ENCODE measurements at places on chromosomes 11 and 22.

GRCh38 chr11:72333661-72334060 is 89.7 kb upstream of the PHOX2A start:
- DNase-seq: no peak

GRCh38 chr22:50641696-50642607 is 14.0 kb upstream of the ARSA start:
- DNase-seq: no peak

GRCh38 chr11:113555071-113555619 is 79.9 kb upstream of the DRD2 start:
- no peak for DNase-seq

DNA sequence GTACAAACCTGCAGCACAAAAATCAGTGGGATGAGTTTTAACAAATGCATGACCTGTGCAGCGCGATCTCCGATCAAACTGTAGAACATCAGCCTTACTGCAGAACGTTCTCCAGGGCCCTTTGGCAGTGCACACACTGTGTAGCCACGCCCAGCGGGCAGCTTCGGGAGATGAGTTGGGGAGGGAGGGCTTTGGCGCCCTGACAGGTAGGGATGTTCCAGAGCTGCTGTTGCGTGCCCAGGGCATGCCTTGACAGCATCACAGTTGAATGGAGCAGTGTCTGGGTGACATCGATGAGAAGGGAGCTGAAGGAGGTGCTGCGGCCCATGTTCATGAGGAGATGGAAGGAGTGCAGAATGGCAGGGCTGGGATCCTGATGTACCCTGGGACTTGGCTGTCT is 80.2 kb downstream of the TBC1D22A start:
- DNase-seq: peak; percentile 83

DNA sequence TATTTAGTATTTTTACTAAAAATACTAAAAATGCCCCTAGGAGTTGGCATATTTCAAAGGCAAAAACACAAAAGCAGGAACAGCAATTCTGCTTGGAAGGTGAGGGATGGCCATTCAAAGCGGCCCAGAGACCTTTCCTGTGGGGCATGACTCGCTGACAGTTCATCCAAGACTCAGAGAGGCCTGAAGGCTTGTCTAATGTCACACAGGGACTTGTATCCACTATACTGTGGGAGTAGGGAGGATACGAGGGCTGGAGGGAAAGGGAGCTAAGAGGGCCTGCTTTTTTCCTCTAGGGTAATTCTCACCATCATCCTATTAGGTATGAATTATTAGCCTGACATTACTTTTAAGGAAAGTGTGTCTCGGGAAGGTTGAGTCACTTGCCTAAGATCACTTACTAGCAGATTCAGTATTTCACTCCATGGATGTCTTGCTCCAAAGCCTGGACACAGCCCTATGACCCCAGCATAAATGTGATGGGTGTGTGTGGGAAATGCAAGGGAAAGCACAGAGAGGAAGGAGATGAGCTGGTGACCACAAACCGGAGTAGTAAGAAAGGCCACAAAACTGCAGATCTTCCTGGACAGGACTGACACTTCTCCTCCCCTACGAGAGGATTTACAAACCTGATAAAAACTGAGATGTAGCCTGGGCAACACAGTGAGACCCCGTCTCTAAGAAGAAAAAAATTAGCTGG is 16.7 kb upstream of the UCP3 start:
- no peak for DNase-seq

- no peak for DNase-seq
These were observed 16.6 kb downstream of the OSBP start for GRCh38 chr11:59598961-59599360.

DNA sequence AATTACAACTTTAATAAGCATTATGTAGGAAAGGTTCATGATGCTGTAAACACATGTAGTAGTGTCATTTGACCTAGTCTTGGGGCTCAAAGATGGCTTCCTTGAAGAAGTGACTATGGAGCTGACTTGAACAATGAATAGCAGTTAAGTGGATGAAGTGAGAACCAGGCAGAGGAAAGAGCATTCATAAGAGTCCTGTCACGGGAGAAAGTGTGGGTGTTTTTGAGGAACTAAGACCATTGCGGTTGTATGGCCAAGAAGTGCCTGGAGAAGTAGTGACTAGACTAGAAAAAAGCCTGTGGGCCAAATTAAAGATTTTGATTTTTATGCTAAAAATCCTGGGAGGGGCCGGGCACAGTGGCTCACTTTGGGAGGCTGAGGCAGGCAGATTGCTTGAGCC is 7.2 kb upstream of the IL18BP start:
- DNase-seq: no peak

Data from vagina (tissue), 2 donors.